Activated CD4-positive, alpha-beta memory T cell treated with anti-CD3 and anti-CD28 coated beads, Interleukin-2, amount 10 ng/mL, durations not matched to agents 7 days and 5 days (primary cell): ENCODE measurements at places on chromosomes 13 and 19.

- DNase-seq = no peak
Measured at GRCh38 chr13:20799726-20800416, 26.1 kb upstream of the EEF1AKMT1 start.

DNA sequence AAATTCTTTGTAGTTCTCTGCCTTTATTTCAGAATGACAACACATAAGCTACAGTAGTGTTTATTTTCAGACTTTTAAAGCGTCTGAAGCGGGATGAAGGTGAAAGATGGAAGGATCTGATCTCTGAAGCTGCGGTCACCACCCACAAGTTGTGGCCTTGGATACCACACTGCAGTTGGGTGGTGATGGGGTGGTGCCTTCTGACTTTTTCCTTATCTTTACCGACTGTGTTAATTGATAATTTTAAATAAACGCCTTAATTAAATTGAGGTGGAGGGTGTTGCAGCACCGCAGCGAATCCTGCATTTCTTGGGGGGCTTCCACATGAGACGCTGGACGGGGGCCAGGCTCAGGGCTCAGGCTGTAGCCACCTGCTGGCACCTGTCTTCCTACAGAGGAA is 1.3 kb downstream of the TFDP1 start:
- DNase-seq = peak; percentile 35

GRCh38 chr19:13040948-13041292 is 45.6 kb downstream of the NFIX start:
- DNase-seq = no peak

- no peak for DNase-seq
Measured at GRCh38 chr19:38268539-38268938, 4.2 kb downstream of the SPINT2 start.

GRCh38 chr13:50326811-50327210 is 311.6 kb downstream of the KCNRG start:
- no peak for DNase-seq

GRCh38 chr19:1522838-1523237 is 1.0 kb upstream of the PLK5 start:
- DNase-seq = no peak

GRCh38 chr19:2661615-2662014 is 40.9 kb downstream of the GNG7 start:
- peak; percentile 24 for DNase-seq

- DNase-seq = no peak
Measured at GRCh38 chr19:4600893-4601292, 38.4 kb upstream of the TNFAIP8L1 start.

DNA sequence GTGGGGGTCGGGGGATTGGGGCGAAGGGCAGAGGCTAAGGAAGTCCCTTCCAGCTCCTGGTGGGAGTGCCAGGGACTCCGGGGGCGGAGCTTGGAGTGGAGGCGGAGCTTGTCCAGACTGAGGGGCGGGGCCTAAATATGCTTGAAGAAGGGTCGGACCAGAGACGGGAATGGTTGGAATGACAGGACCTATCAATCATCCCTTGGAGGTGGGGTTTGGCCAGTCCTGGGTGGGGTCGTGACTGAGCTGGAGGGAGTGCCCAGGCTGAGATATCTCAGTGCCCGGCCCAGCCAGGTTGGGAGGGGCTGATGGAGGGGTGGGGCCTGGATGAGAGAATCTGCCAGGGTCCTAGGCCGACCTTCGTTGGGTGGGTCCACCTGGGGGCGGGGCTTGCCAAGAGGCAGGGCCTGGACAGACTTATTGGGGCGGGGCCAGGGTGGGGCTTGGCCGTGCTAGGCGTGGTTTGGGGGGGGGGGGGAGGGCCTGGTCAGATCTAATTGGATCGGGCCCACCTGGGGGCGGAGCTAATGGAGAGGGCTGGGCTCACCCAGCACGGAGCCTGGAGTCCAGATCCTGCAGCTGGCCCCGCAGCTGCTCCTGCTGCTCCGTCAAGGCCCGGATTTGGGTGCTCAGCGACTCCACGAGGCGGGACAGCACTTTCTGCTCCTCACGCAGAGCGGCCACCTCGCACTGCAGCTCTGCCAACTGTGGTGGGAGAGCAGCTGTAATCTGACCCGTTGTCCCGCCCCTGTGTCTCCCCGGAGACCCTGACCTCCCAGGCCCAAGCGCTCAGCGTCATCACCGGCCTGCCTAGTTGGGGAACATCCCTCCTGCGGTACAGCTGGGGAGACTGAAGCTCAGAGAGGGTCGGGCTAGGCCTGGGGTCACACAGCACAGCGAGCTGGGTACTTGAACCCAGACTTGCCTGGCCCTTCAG is 2.6 kb upstream of the WIZ start:
- no peak for DNase-seq

GRCh38 chr13:94708031-94708859 is 4.1 kb downstream of the SOX21 start:
- no peak for DNase-seq

DNA sequence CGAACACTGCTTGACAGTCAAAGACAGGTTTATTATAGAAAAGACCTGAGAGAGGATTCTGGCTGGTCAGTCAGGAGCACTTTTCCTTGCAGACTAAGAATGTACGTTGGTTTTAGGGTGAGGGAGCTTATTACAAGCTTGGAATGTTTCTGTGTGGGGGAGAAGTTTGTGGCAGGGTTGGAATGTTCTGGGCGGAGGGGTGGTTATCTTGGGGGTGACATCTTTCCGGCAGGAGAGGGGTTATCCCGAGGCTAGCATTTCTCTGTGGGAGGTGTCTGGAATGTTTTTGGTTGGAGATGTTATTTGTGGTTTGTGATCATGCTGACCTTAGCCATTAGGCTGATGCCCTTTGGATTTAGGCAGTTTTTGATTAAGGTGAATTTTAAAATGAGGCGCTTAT is 61.8 kb downstream of the ZNF136 start:
- no peak for DNase-seq

- no peak for DNase-seq
Measured at GRCh38 chr13:74678308-74678965, 544.2 kb upstream of the KLF12 start.

DNA sequence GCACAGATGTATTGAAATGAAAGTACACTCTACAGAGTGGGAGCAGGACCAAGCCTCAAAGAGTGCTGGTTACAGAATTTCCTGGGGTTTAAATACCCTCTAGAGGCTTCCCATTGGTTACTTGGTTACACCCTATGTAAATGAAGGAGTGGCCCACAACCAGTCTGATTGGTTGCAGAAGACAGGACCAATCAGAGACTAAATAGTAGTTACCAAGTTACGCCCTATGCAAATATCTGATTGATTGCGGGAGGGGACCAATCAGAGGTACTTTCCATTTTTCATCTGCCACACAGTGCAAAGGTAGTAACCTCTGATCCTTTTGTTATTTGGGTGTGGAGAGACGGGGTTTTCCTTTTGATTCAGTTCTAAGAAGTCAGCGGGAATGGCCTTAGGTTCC is 5.5 kb upstream of the ZFP82 start:
- DNase-seq = no peak

DNA sequence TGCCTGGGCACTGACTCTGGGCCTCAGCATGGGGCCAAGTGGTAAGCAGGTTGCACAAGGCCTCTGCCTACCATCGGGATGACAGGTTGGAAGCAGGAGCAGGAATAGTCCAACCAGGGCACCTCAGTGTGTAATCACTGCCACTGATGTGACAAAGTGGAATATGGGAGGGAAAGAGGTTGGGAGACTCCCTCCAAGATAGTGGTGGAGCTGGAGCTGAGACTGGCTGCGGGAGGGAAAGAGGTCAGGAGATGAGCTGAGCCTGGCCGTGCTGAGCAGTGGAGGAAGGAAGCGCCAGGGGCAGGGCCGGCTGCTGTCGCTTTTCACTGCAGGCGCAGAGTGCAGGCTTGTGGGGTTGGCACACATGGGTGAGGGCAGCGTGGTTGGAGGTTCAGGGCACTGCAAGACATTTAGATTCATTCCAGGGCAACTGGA is 6.8 kb downstream of the UPF3A start:
- no peak for DNase-seq

- DNase-seq = no peak
Measured at GRCh38 chr19:16920816-16921529, 32.2 kb downstream of the F2RL3 start.

- no peak for DNase-seq
Measured at GRCh38 chr19:31546205-31546960, 197.1 kb upstream of the TSHZ3 start.

DNA sequence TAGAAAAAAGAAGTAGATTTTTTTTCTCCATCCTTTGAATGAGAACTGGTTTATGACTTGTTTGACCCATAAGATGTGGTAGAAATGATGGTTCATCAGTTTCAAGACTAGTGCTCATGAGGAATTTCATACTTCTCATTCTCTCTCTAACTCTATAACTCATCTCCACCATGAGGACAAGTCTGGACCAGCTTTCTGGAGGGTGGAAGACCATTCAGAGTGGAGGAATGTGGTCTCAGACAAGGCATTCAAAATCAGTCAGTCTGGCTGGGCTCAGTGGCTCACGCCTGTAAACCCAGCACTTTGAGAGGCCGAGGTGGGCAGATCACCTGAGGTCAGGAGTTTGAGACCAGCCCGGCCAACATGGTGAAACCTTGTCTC is 3.5 kb upstream of the EID2 start:
- no peak for DNase-seq

- no peak for DNase-seq
Measured at GRCh38 chr13:48158915-48159314, 64.0 kb upstream of the MED4 start.

- peak; percentile 38 for DNase-seq
Measured at GRCh38 chr13:74061926-74062595, 72.1 kb downstream of the KLF12 start.

DNA sequence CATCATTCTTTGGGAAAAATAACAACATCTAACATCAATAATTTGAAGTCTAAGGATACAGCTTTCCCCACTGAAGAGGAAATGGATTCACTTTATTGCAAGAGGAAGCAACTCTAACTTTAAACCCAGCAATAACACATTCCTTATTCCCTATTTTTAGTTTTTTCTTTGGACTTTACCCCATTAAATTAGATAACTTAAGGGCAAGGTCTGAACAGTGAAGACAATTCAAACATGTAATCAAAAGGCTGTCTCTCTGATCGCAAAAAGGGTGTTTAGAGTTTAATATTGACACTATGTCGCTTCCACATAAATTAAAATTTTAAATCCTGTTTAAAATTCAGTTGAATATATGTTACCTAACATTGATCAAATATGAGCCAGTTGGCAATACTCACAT is 10.1 kb downstream of the EDNRB start:
- no peak for DNase-seq

- peak; percentile 61 for DNase-seq
Measured at GRCh38 chr19:16571822-16572331, 338 bp downstream of the SLC35E1 start.

- no peak for DNase-seq
Measured at GRCh38 chr19:44738603-44739558, 9.6 kb upstream of the BCL3 start.

GRCh38 chr19:57687363-57688010 is 5.7 kb downstream of the ZNF551 start:
- DNase-seq = no peak

DNA sequence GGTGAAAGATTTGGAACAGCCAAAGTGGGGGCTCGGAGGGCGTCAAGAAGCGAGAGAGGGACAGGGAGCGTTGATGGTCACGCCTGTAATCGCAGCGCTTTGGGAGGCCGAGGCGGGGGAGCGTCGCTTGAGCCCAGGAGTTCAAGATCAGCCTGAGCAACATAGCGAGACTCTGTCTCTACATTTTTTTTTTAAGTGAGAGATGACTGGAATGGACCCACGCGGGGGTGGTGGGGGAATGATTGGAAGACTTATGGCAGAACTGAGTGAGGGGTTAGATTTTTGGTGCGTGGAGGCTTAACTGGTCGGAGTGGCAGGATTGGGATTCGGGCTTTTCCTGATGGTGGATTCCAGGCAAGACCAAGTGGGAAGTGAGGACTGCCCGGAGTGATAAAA is 725 bp downstream of the PSMD8 start:
- no peak for DNase-seq

DNA sequence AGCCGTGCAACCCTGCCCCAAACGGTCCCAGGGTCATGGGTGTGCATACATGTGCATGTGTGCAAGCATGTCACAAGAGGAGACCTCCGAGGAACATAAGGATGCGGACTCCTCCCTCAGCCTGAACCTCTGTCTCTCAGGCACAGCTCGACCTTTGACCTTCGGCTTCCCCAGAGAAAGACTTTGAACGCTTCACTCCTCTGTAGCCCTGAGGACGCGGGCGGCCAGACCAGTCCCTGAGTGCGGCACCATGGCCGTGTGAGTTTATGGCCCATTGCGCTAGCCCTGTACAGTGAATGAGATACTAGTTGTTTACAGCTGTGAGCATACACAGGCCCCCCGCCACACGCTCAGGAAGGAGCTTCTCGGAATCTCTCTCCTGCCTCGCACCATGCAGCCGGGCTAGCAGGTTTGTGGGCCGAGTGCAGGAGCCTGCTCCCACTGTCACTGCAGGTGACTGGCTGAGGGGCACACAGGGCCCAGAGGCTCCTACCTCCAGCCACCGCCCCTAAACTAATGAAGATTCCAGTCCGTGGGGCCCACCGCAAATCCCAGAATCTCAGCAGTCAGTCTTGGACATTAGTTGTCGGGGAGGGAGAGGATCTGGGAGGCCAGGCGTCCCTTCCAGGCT is 10.8 kb downstream of the RASA3 start:
- no peak for DNase-seq

GRCh38 chr13:27979765-27980279 is 8.7 kb downstream of the URAD start:
- no peak for DNase-seq

GRCh38 chr13:100658363-100658762 is 16.2 kb downstream of the TMTC4 start:
- peak; percentile 41 for DNase-seq

DNA sequence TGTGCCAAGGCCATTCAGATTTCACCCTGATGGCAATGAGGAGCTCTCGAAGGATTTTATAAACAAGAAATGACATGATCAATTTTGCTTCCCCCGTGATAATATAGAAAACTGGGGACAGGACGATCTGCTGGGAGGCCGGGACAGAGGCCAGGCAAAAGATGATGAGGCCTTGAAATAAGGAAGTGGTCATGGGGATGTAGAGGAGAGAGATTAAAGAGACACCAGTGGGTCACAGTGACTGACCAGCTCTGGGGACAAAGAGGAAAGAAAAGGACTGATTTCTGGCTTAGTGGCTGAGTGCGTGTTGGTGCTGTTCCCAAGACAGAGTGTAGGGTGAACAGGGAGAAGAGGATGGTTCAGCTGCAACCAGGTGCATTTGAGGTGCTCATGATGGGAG is 68.7 kb upstream of the FLT1 start:
- no peak for DNase-seq

- no peak for DNase-seq
Measured at GRCh38 chr19:10107817-10108367, 1.7 kb downstream of the PPAN start.

- DNase-seq = peak; percentile 87
Measured at GRCh38 chr19:18543814-18544475, 572 bp upstream of the FKBP8 start.

DNA sequence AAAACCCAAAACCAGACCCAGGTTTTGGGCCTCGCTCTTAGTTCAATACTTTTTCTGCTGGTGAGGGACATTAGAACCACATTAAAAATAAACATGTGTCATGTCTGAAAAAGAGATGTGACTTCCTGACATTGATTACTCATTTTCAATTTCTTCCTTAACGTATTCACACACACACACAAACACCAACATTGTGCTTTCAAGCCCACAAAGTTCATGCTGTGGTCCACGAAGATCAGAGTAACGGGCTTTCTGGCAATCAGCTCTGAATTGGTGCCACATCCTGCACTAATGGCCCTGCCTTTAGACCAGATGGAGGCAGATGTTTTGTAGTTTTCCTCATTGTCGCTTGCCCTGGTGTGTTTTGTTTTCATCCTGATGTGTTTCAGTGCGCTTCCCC is 47.9 kb upstream of the POMP start:
- DNase-seq = peak; percentile 28
